ENCODE measurements at places on chromosomes 7 and 10. TPM values are rescaled to one million over a fixed set of nuclear protein-coding genes. Genes with fewer than 3 reads are reported as not detected.

- no peaks in the 10 kb centered on the region for H3K4me1 ChIP-seq
- DNase-seq = no peak
- no peak overlapping the region for H3K27ac ChIP-seq
- no peaks in the 10 kb centered on the region for H3K36me3 ChIP-seq
- H3K4me3 ChIP-seq = no peak overlapping the region
These were observed 2.5 kb downstream of the PTER start for GRCh38 chr10:16439295-16439694.

GRCh38 chr7:1011297-1012003 lies 28.5 kb downstream of the CYP2W1 start:
- DNase-seq = no peak
- no peak overlapping the region for H3K27ac ChIP-seq
- no peak overlapping the region for H3K4me3 ChIP-seq
- H3K4me1 ChIP-seq = no peaks in the 10 kb centered on the region

GRCh38 chr7:146700015-146700560 lies 583.5 kb downstream of the CNTNAP2 start:
- no peak for DNase-seq
- H3K27me3 ChIP-seq = no peaks in the 10 kb centered on the region
- H3K27ac ChIP-seq = no peak overlapping the region
- no peaks in the 10 kb centered on the region for H3K4me1 ChIP-seq
- H3K4me3 ChIP-seq = no peak overlapping the region
- H3K36me3 ChIP-seq = no peaks in the 10 kb centered on the region

- H3K36me3 ChIP-seq = no peaks in the 10 kb centered on the region
- no peak overlapping the region for H3K27ac ChIP-seq
- H3K4me1 ChIP-seq = no peaks in the 10 kb centered on the region
- no peaks in the 10 kb centered on the region for H3K27me3 ChIP-seq
- no peak for DNase-seq
- H3K4me3 ChIP-seq = no peak overlapping the region
These were observed 26.0 kb upstream of the HIBADH start for GRCh38 chr7:27688646-27689045.

- peak; percentile 59 for DNase-seq
- no peak overlapping the region for H3K27ac ChIP-seq
- peaks cover 2% of the 10 kb centered on the region for H3K4me1 ChIP-seq
- H3K36me3 ChIP-seq = no peaks in the 10 kb centered on the region
- peaks cover 64% of the 10 kb centered on the region for H3K27me3 ChIP-seq
These were observed 1.1 kb upstream of the EGR2 start for GRCh38 chr10:62817121-62817765.

DNA sequence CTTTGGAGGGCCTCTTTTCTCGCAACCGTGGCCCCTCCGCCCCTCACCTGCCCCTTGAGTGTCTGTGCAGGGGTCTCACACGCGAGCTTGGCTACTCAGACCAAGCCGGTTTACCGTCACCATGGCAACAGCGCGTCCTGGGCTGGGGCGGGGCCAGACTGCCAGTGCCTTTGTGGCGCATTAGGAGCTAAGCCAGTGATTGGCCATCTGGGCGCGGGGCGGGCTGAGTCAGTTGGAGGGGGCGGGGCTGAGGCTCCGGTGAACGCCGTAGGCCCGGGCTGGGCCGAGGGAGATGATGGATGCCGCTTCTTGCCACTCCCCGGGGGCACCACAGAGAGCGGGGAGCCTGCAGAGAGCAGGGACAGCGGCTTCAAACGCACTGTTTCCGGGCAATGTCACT lies 48.7 kb upstream of the FXYD4 start:
- no peaks in the 10 kb centered on the region for H3K36me3 ChIP-seq
- peak overlapping the region; percentile 20 for H3K4me3 ChIP-seq
- no peak overlapping the region for H3K27ac ChIP-seq
- H3K4me1 ChIP-seq = peaks cover 2% of the 10 kb centered on the region
- H3K27me3 ChIP-seq = no peaks in the 10 kb centered on the region

DNA sequence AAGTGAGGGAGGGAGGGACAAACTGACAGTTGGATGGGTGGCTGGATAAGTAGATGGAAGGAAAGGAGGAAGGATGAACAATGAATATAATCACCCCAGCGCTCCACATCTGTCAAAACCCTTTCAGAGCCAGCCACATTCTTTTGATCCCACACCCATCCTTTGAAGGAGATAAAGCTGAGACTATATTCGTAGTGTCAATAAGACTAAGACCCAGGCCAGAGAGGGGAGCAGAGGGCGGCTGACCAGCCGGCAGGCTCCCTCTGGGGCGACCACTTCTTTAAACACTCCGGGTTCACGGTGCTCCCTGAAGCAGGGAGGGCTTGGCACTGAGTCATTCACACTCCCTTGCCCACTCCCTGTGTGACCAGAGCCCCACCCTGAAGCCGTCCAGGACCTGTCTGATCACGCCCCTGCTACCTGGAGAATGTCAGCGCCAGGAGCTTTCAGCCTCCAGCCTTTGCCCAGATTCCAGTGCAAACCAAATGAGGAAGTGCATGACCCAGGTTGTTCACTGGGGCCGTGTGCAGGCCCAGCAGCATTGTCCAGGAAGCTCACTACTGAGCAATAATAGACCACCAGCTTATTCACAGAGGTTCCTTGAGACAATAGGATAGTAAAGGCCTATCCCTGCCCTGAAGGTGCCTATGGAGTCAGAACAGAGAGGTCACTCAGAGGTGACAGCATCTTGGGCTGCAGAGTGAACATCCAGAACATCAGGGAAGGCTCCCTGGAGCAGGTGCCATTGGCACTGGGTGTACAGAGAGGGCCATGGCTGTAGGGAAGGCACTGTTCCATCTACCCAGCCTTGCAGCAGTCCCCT lies 34.4 kb downstream of the UNC5B start:
- no peaks in the 10 kb centered on the region for H3K27me3 ChIP-seq
- H3K4me1 ChIP-seq = 0 out of 2 replicates have a peak, but pooled peaks cover 1% of the 10 kb centered on the region
- H3K36me3 ChIP-seq = no peaks in the 10 kb centered on the region
- no peak overlapping the region for H3K27ac ChIP-seq

DNA sequence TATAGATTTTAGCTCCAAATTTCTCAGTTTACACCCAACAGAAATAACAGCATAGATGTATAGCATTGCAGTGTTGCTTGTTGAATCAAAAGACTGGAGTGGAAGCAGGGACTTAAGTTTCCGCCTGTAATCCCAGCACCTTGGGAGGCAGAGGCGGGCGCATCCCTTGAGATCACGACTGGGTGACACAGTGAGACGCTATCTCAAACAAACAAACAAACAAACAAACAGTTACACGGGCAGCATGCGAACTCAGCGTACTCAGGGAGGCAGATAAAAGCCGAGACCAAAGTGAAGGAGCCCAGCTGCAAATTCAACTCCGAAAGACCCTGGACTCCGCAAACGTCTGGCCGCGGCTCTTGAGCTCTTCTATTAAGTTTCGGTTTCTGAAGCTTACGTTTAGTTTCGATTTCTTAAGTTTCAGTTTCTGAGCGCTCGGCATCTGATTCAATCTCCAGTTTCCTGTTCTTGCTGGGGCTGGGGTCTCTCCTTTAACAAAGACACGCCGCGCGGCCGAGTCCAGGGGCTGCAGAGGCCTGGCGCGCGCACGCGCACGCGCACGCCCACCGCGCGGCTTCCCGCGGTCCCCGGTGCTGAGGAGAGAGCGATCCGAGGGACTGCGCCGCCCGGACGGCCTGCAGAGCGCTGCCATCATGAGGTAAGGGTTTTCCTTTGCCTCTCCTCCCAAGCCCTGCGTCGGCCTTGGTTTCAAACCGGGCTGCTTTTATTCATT lies at the start of gene IFIT5:
TSS of gene IFIT5 (plus strand) at position 423 of the 733 bp plus-strand sequence. CDS start at position 654, 231 bp downstream.
- no peak for DNase-seq
- H3K27me3 ChIP-seq = peaks cover 13% of the 10 kb centered on the region
- H3K4me3 ChIP-seq = peak within 1 kb of the TSS; percentile 78
- no peak within 1 kb of the TSS for H3K27ac ChIP-seq
- H3K4me1 ChIP-seq = peaks cover 6% of the 10 kb centered on the region

GRCh38 chr10:122285506-122286444 lies 14.7 kb downstream of the BTBD16 start:
- peaks cover 4% of the 10 kb centered on the region for H3K27me3 ChIP-seq
- no peak for DNase-seq
- no peak overlapping the region for H3K4me3 ChIP-seq
- no peak overlapping the region for H3K27ac ChIP-seq
- H3K36me3 ChIP-seq = no peaks in the 10 kb centered on the region

- no peak overlapping the region for H3K27ac ChIP-seq
- no peak for DNase-seq
- H3K36me3 ChIP-seq = peaks cover 3% of the 10 kb centered on the region
- H3K4me3 ChIP-seq = no peak overlapping the region
- peaks cover 9% of the 10 kb centered on the region for H3K4me1 ChIP-seq
These were observed 11.9 kb downstream of the SFRP5 start for GRCh38 chr10:97759946-97760345.

- H3K27me3 ChIP-seq = peaks cover 25% of the 10 kb centered on the region
- DNase-seq = no peak
- no peaks in the 10 kb centered on the region for H3K4me1 ChIP-seq
These were observed 58.9 kb downstream of the MICALL2 start for GRCh38 chr7:1400371-1400770.

DNA sequence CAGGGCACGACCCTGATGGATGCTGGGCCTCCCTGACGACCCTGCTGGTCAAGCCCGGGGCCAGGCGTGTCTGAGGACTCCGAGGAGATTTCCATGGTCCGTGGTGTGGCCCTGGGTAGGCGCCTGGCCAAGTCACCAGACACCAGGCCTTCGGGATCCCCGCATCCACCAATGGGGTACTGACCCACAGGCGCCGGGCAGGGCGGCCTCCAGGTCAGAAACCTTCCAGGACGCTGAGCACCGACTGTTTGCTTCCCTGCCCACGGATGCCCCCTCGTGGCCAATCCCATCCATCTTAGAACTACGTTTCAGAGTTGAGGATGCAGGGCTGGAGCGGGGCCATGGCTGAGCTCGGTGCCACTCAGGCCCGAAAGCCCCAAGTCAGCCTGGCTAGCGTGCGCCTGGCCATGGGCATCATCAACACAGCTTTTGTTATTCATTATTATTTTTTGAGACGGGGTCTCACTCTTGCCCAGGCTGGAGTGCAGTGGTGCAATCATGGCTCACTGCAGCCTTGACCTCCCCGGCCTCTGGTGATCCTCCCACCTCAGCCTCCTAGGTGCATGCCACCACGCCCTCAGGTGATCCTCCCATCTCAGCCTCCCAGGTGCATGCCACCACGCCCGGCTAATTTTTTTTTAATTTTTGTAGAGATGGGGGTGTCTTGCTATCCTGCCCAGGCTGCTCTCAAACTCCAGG lies 7.1 kb upstream of the AMZ1 start:
- no peaks in the 10 kb centered on the region for H3K27me3 ChIP-seq
- no peaks in the 10 kb centered on the region for H3K4me1 ChIP-seq
- DNase-seq = peak; percentile 46

GRCh38 chr10:112958275-112958995 lies 8.4 kb downstream of the TCF7L2 start:
- peaks cover 24% of the 10 kb centered on the region for H3K4me1 ChIP-seq
- peak overlapping the region; percentile 42 for H3K27ac ChIP-seq
- no peaks in the 10 kb centered on the region for H3K36me3 ChIP-seq
- H3K27me3 ChIP-seq = no peaks in the 10 kb centered on the region

GRCh38 chr10:125004571-125005311 lies 62.8 kb downstream of the ZRANB1 start:
- no peaks in the 10 kb centered on the region for H3K27me3 ChIP-seq
- no peak overlapping the region for H3K4me3 ChIP-seq
- peaks cover 2% of the 10 kb centered on the region for H3K4me1 ChIP-seq
- DNase-seq = no peak
- no peak overlapping the region for H3K27ac ChIP-seq

Gene ARMC3
- 0.99 TPM for total RNA-seq

Gene ELN
- total RNA-seq = 5.6 TPM

Gene ACTL6B
- 2.1 TPM for total RNA-seq

Gene RBM20
- 0.29 TPM for total RNA-seq

Gene PDCD11
- total RNA-seq = 78.5 TPM
